ENCODE measurements at places on chromosomes 6 and 20. TPM values are rescaled to one million over a fixed set of nuclear protein-coding genes. Genes with fewer than 3 reads are reported as not detected.

The SLPI gene
- 632 TPM for total RNA-seq

The MUC21 gene
- total RNA-seq = 0.38 TPM

The OR2J3 gene
- not detected for total RNA-seq

The SLC22A1 gene
- 0.26 TPM for total RNA-seq

The TCP11 gene
- total RNA-seq = not detected

The PARD6B gene
- 7.8 TPM for total RNA-seq

Measured in suprapubic skin (tissue), 4 donors.